PC-9 (cell line): ENCODE measurements at places on chromosomes 2 and 18. TPM values are rescaled to one million over a fixed set of nuclear protein-coding genes. Genes with fewer than 3 reads are reported as not detected.

LONRF2 gene
- not detected in 2 replicates for total RNA-seq

UGT1A7 gene
- total RNA-seq = 20.3 and 26.7 TPM in 2 replicates

GREB1L gene
- total RNA-seq = 3.6 and 6.0 TPM in 2 replicates

IL1R1 gene
- total RNA-seq = 5.0 and 6.5 TPM in 2 replicates

MOGAT1 gene
- total RNA-seq = 0.35 and 0.65 TPM in 2 replicates

DNA sequence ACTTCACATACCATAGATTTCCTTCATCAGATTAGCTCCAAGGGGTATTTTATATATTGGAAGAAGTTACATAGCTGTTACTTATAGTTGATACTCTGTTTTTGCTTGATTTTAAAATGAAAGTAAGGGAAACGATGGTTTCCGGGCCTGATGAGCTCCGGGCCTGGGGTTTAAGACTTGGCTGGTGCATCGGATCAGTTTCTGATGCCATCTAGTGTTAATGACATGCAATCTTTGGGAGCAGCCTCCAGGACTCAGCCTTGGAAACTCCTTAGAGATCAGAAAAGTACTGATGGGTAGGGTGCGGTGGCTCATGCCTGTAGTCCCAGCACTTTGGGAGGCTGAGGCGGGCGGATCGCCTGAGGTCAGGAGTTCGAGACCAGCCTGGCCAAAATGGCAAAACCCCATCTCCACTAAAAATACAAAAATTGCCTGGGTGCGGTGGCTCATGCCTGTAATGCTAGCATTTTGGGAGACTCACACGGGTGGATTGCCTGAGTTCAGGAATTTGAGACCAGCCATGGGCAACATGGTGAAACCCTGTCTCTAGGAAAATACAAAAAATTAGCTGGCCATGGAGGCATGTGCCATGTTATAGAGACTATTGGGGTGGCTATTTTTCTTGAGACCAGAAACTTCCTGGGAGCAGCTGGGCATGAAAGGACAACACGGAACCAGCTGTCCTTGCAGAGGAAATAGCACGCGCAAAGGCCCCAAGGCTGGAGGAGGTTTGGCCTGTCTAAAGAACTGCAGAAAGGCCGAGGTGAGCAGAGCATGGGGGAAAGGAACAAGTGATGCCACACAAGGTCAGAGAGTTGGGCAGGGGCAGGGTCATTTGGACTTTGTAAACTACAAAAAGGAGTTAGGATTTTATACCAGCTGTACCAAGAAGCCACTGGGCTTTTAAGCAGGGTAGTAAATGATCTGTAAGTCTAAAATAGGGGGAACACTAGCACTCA, 46.9 kb upstream of the CNOT11 start:
- DNase-seq = peak; percentile 75

DNA sequence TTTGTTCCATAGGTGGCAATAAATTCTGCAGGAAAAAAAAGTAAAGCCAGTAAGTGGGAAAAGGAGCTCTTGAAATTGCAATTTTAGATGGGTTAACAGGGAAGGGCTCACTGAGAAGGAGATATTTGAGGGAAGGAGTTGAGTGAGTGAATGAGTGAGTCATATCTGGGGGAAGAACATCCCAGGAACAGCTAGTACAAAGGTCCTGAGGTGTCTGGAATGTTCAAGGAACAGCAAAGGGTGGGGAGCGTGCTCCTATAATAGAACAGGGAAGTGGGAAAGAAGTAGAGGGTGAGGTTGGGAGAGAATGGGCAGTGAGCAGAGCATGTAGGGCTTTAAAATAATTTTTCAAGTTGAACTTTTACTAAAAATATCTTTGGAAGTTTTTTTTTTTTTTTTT, 68.0 kb upstream of the PSME4 start:
- DNase-seq = no peak

DNA sequence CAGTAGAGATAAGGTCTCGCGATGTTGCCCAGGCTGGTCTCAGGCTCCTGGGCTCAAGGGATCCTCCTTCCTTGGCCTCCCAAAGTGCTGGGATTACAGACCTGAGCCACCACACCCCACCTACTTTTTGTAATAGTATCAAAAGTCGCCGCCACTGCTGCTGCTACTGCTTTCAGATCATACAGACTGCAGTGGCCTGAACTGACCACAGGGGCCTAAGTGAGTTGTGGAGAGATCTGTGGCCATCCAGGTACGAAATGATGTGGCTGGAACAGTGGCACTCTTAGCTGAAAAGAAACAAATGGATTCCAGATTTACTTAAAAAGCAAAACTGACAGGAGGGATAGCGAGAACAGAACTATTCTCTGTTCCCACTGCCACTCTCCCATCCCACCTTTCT, 32.9 kb upstream of the POMC start:
- no peak for DNase-seq

DNA sequence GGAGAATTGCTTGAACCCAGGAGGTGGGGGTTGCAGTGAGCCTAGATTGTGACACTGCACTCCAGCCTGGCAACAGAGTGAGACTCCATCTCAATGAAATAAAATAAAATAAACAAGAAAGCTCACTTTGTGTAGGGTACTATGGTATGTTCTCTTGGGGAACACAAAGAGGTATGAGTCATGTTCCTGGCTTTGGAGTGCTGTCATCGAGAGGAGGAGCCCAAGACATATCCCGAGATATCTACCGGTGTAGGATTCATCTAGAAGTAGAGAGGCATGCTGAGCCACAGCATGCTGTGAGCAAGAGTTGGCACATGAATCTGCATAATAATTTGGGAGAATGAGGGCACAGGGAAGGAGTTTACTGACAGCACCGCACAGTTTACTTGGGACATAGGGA, 244.9 kb upstream of the EPHA4 start:
- DNase-seq = peak; percentile 43

DNA sequence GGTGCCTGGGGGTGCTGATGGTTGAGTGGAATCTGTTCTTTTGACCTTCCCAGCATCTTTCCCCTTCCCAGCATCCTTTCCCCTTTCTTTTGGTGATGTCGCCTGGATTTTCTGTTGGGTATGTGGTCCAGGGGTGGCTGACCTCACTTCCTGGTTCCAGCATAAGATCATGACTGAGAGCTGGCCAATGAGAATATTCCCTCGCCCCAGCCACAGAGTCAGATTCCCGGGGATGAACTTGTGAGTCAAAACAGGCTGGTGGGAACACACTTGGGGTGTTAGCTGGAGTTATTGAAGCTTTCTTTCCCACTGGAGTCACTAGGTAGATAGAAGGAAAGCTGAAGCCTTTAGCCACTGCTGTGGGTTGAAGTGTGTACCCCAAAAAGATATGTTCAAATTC, 28.0 kb upstream of the FOSL2 start:
- DNase-seq = no peak

DNA sequence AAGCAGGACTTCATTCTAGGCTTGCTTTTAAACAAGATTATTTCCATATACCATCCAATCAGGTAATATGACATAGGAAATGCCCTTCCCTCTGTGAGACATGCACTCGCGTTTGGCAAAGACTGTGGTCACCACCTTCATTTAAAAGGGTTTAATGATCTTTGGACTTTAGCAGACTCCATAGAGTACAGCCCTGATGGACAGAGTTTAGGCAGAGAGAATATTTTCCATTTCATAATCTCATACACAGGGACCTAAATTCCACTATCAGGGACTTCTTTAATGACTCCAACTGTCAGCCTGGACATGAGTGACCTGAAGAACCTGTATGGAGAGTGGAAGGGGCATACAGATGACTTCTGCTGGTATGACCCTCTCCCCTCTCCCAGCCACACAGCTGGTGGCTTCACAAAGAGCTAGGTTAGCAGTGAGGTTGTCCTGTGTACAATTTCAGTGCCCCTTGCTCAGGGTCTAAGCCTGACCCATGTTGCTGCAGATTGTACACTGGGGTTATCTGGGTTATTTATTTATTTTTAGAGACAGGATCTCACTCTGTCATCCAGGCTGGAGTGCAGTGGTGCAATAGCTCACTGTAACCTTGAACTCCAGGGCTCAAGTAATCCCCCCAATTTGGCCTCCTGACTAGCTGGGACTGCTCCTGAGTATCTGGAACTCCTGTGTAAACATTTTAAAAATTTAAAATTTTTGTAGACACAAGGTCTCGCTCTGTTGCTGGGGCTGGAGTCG, 59.2 kb downstream of the PTPRM start:
- no peak for DNase-seq

DNA sequence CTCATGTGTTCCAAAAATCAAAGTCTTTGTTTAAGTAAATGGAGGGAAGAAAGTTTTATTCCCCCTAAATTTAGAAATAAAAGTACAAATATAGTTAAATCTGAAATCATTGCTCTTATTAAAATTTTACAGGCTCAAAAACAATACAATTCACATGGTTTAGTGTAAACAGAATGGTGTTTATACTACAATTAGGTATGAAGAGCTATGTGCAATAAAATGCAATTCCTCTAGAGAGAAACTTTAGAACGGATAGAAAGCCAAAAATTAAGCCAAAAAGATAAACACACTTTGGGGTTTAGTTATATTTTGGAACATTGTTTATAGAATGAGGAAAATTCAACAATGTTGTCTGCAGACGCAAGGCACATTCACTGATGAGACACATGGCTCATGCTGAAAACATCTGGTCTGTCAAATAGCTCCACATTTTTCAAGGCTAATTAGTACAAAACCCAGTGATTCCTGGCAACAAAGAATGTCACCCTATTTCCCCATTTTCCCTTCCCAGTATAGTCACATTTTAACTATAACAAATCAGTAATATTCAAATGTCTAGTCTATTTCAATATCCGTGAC, 103.3 kb downstream of the EXOC6B start:
- no peak for DNase-seq

DNA sequence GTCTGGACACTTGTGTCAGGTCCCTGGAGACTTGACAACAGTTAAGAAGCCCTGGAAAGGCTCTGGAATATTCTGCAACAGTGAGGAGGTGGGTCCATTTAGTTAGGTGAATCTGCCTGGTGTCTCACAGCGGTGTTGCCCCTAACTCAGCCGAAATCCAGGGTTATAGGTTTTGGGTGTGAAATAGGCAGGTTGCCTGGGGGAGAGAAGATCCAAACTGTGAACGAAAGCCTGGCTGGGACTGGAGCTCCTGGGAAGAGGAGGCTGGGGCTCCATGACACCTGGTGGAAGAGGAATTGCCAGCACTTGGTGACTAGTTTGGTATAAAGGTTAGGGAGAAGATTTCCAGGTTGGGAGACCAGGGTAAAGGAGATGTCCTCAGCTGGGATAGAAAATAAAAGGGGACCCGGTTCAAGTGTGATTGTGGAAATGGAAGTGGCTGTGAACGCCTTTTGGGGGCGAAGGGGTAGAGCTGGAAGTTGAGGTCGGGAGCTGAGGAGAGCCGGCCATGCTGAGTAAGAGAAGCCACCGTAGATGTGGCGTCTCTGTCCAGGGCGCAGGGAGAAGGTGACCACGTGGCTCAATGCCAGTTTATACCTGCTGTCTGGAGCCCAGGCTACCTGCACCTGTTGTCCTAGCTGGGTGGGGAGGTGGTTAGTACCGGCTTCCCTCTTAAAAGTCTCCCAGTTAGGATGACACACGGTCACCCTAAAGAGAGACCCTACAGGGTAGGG, 3.0 kb upstream of the GAREM2 start:
- DNase-seq = no peak

DNA sequence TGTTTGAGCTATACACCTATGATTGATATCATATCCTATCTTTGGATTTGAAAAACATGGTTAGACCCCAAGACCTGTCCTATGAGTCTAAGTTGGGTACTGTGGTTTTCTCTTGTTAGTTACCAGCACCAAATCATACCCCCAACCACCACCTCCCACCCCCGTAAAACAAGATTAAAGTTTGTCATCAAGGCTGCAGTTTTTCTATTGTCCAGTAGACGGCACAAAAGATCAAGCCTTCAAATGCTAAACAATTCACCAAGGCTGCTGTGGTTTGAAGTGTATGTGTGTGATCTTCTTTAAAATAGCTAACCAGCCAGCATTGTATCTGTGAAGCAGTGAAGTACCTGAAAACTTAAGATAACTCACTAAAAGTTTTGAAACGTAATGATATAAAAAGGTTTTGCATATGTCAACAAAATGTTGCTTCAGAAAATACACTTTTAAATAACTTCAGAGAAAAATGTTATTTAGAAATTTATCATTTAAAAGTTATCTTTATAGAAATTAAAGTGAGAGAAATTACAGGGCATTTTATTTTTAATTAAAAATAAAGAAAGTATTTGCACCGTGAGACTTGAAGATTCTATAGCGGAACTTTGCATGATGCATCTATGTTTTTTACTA, 5.8 kb upstream of the MEIS1 start:
- no peak for DNase-seq

- no peak for DNase-seq
Observed at GRCh38 chr2:165328272-165328671, 89.1 kb downstream of the SCN2A start.

- DNase-seq = peak; percentile 17
Observed at GRCh38 chr2:85926931-85927661, 38.3 kb upstream of the ST3GAL5 start.

DNA sequence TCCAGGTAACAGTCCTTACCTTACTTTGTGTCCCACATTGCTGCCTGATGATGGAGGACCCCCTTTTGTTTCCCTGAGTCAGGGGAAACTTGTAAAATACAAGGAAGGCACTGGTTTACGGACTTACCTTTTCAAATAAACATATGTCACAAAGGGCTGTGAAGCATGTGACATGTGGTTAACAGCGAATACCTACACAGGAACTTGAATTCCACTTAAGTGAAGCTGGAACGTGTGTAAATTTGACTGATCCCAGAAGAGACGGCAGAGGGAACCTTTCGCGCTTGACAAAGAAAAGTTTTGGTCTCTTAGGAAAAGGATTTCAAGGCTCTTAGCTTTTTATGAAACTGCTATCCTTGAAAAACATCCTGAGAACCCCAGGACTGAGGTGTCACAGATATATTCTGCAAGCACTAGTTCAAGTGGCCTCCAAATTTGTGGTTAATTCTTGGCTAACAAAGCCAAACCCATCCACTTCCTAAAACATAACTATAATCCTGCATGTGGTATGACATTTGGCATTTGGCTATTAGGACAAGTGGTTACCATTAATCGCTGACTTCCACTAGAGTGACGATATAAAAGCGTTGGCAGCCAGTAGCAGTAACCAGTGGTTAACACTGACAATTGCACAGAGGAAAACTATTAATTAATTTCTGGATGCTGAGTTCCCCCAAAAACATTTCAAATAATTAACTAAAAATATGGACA, 55.6 kb downstream of the ITGB6 start:
- no peak for DNase-seq

GRCh38 chr2:144470334-144470733, 49.6 kb downstream of the ZEB2 start:
- no peak for DNase-seq

DNA sequence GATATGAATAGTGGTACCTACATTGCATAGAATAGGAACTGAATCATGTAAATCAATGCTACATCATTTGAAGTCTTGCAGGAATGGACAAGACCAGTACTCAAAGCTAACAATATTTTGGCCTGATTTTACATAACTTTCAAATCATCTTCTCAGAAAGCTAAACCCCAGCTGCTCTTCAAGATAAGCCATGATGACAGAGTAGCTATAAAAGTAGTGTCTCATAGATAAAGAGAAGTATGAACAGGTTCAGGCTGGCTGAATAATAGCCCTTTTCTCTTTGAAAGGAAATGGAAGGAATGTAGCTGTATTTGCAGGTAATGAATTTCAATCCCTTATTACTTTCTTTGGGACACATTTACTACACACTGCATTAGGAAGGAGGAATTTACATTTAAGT, 28.2 kb downstream of the TSPYL6 start:
- no peak for DNase-seq

- no peak for DNase-seq
Observed at GRCh38 chr2:47867205-47867604, 39.1 kb downstream of the FBXO11 start.
